ENCODE measurements at places on chromosomes 16 and 17.

- DNase-seq: no peak
Observed at GRCh38 chr16:559411-560203, 587 bp upstream of the PRR35 start.

DNA sequence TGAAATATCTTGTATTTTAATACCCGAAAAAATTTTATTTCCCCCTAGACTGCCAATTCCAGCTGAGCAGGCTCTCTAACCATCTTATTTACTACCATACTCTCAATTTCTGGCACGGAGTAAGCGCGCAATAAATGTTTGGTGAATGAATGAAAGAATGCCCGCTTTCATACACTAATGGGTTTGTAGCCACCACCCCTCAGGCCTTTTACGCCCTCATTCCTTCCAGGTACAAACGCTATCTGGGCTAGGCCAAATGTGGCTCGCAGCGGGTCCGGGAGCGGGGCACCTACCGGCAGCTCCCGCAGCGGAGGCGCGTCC, 536 bp upstream of the PLD2 start:
- no peak for DNase-seq

- DNase-seq: no peak
Observed at GRCh38 chr16:66457888-66458287, 30.8 kb downstream of the BEAN1 start.

DNA sequence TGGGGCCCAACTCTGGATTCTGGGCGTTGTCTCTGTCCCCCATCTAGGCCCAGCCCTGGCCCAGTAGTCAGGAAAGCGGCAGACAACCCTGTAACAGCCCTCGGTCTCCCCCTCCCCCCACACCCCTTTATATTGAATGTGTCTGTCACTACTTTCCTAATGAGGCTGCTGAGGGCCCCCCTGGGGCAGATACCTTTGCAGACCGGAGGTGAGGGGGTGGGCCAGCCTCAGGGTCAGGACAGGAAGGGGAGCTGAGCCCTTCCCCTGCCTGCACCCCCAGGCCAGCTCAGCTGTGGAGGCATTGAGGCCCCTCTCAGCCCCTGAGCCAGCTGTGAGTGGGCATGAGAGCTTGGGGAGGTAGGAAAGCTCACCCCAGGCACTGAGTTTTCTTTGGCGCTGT, 17.1 kb downstream of the RAI1 start:
- no peak for DNase-seq

DNA sequence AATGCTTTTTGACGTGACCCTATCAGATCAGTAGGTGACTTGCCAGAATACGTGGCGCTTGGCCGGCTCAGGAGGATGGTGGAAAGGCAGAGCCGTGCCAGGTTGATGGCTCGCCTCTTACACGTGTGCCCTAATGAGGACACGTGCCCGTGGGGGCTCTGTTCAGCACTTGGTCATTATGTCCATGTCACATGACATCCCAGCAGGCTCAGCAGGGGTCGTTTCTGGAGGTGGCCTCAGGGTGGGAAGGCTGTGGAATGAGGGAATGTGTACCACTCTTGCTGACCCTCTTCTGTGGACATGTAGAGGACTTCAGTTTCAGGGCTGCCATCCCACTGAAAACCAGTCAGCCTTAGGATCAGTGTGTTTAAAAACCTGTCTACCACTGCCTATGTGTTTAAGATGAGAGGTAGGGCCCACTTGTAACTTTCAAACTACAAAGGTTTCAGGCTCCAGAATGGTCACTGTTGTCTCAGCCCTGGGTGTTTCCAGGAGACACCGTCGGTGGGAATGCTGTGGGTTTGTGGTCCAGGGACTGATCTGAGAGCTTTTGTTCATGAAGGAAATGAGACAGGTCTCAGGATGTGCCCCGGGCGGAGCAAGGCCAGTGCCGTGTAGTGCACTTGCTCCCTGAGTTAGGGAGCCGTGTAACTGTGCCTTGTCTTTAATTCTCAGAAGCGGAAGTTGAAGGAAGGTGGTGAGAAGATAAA, 12.1 kb downstream of the UBN1 start:
- no peak for DNase-seq

Data from K562 (cell line).